ENCODE measurements at places on chromosomes 13 and 19.
A peak's percentile ranks its signal among the peaks of the same experiment; 100 is the strongest.

GRCh38 chr19:48391100-48392005 lies at the start of gene KDELR1:
KDELR1 (minus strand) TSS chr19:48391551; CDS start chr19:48391358, 193 bp downstream.
- peak; percentile 85 for DNase-seq

- no peak for DNase-seq
Measured at GRCh38 chr19:23384166-23384565, 11.1 kb downstream of the ZNF91 start.

DNA sequence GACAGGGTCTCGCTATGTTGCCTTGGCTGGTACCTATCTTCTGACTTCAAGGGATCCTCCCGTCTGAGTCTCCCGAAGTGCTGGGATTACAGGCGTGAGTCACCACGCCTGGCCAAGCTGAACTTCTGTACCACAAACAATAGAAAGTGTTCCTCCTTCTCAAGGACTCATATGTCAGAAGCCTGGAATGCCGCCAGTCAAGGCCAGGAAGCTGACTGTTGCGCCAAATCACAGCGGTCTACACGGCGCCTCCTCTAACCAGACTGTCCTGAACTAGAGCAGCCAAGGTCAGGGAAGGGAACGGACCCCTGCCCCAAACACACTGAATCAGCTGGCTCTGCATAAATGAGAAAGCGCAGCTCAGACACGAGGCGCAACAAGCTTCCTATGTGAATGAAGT lies 14.6 kb downstream of the RAB20 start:
- no peak for DNase-seq

DNA sequence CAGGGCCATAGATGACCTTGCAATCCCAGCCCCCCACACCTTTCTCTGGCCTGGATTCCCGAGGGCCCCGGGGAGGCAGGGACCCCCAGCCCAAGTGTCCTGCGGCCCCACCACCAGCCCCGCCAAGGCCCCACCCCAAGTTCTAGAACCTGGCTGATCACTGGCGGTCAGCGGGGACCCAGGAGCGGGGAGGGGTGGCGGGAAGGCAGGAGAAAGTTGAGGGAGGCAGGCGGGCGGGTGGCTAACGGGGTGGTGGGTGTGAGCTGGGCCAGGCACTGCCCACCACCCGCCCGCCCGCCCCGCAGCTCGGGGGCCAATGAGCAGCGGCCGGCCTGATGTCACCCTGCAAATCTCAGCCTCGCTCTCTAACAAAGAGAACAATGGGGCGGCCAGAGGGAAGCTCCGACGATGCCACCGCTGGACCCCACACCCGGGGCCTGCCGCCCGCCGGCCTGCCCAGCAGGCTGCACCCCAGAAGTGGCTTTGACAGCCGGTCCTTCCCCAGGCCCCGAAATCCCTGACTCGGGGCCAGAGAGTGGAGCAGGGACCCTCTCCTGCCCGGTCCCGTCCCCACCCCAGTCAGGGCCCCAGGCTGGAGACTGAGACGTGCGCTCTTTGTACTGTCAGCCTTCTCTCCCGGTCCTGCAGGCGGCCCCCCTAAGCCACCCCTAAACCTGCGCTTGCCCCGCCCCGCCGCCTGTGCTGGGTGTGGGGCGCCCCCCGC lies 1.6 kb downstream of the MEX3D start:
- DNase-seq = peak; percentile 74

DNA sequence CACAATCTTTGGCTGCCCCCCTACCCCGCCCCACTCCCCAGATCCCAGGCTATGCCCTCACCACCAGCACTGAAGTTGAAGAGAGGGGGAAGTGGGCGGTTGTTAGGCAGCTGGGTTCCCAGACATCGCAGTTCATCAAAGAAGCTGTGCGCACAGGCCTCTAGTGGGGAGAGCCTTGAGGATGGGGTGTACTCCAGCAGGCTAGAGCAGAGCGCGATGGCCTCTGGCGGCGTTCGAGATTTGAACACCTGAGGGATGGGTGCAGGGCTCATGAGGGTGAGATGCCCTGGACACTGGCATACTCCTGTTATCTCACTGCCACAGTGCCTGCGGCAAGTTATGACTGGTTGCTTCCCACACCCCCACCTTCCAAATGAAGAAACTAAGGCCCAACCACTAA lies 10.0 kb downstream of the GSK3A start:
- DNase-seq = no peak

DNA sequence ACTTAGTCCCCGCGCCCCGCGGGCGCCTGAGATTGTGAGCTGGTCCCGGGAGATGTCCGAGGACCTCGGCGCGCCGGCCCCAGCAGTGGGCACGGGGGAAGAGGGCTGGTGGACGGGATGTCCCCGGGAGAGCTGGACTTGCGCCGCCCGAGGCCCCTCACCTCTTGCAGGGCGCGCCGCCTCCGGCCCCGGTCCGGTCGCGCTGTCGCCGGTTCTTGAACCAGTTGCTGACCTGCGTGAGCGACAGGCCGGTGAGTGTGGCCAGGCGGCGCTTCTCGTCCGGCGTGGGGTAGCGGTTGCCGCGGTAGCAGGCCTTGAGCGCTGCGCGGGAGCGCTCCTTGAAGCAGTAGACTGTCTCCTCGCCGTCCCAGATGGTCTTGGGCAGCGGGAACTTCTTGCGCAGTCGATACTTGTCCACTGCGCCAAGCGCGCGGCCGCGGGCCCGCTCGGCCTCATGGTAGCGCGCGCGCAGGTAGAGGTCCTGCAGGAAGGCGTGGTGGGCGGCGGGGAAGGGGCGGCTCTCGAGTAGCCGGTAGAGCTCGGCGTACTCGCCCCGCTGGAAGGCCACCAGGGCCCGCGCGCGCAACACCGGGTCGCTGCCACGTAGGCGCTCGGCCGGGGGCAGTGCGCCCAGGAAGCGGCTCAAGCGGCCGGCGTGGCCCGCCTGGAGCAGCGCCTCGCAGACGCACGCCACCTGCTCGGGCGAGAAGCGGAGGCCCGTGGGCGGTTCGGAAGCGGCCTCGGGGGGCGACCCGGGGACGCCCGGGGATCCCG lies 984 bp downstream of the SIX5 start:
- DNase-seq = peak; percentile 58

- no peak for DNase-seq
Measured at GRCh38 chr19:728011-728410, 19.3 kb downstream of the PALM start.

DNA sequence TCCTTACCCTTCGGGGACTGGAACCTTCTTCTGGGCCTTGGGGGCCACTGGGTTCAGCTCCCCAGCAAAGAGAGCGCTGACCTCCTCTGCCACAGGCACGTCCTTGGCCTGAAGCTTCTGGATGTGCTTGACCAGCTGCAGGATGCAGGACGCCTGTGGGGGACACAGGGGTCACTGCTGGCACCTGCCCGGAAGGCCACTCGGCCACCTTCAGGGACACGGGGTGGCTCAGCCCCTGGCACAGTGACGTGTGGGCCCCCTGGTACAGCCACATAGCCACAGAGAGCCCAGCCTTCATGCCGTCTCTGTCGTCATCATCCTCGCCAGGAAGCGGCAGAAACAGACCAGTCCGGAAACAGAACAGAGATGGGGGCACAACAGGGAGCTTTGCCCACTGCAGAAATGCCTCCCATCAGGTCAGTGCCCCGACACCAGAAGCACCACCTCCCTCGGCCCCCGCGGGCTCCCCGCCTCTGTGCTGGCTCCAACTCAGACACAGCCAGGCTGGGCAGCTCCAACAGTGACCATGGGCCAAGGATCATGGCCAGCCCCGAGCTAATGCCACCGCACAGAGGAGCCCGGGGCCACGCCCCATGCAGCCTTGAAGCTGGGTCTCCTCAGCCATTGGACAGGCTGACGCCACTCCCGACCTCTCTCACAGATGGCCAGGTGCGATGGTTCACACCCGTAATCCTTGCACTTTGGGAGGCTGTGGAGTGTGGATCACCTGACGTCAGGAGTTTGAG lies 20.7 kb downstream of the IZUMO4 start:
- DNase-seq = no peak

DNA sequence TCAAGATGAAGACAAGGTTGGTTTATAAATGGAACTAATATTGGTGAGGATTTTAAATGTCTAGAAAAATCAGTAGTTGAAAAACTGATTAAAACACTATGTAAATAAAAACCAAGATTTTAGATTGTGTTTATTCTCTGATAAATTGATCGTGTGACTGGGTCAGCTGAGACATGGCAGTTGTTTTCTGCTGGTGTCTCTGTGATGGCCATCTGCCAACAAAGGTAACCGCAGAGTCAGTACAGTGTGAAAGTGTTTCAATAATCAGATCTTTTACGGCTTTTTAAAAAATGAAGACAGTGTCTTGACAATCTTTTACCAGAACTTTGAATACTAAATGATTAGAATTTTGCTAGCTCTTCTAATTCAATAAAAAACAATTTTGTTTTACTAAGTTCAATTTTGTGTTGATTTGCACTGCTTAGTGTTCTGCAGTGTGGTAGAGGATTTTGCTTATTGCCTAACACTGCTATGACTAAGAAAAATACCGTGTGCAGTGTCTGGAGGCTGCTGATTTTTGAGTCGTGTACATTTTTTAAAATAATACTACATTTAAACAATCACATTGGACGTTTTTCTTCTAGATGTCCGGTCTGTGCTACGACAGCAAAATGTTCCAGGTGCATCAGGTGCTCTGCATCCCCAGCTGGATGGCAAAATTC lies 32.7 kb upstream of the GPR183 start:
- DNase-seq = no peak

DNA sequence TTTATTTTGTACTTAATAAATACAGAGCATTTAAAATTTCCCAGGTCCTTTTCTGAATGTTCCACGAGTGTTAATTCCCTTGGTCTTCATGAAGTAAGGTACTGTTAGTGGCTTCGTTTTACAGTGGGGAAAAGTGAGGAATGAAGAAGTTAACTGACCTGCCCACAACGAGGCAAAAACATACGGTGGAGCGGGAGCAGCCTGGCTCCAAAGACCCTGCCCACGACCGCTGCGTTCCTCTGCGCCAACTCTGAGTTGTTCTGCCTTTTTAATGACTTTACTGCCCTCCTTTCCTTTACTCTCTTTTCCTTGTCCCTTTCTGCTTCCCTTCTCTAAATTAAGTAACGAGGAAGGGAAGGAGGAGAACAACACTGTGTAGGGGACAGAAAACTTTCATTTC lies 392.9 kb downstream of the PCDH9 start:
- no peak for DNase-seq

DNA sequence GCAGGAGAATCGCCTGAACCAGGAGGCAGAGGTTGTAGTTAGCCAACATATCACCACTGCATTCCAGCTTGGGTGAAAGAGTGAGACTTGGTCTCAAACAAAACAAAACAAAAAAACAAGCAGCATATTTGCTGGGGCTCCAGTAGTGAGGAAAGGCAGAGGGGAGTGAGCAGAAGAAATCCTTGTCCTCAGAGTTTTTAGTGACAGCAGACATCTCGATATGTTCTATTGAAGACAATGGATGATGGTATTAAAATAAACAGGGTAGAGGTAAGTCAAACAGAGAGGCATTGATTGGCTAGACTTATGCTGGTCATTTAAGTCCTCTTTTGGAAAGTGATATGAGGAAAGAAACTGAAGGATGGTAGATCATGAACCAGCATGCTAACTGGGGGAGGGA lies 19.0 kb downstream of the NLRP7 start:
- no peak for DNase-seq

DNA sequence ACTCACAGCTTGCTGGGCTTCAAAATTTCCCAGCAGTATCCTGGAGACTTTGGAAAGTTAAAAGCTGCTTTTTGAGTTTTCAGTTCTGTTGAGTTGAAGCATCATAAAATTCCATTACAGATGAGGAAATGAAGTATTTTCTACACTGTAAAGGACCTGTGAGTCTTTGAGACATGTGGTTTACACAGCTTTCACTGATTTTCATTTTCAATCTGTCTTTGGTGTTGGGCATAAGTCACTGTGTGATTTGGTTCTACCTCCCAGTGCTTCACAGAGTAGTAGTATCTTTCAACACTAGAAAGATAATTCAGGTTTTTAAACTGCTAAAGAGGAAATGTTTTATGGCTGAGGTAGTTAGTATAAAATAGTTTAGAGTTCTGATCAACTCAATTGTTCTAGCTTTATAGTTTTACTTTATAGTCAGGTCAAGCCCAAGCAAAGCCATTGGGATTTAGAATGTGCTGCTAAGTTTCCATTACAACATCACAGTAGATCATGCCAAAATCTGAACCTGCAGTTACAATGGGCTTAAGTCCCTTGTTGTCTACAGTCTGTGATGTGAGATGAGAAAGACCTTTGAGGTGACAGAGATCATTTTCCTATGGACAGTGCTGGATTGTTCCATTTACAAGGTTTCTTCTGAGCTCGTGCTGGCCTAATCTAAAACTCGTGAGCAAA lies 161.6 kb downstream of the FLT1 start:
- DNase-seq = no peak

DNA sequence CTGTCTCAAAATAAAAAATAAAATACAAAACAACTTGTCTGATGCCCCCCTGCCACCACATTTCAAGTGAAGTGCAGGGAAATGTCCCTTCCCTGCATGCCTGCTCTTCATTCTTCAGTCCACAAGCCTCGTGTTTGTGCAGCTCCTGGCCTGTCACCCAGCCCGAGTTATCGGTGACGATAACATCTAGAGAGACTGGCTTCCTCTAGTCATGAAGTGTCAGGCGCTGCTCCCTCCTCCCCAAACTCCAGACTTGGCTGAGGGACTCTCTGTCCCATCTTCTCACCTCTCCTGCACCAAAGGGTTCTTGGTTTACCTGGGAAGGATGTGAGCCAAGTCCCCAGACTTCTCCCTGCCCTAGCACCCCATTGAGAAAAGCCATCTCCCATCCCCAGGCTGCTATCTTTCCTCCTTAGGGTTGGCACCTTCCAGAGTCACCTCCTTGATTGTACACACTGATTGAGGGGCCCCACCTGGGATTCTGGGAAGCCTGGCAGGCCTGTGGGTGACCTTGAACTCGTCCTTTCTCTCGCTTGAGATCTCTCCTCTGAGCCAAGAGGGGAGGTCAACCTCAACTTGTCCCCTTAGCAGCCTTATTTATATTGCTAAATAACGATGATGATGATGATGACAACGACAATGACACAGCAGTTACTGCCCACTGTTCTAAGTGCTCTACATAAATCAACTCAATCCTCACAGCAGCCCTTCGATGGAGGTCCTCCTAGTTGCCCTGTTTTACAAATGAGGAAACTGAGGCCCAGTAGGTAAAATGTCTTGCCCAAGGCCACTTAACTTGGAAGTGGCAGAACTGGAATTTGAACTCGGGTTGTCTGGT lies 13.1 kb upstream of the PLAUR start:
- DNase-seq = no peak
